Heart right ventricle (tissue), 16 donors: ENCODE measurements at places on chromosomes 2 and 18.

GRCh38 chr18:13006531-13007247 is 15.5 kb downstream of the CEP192 start:
- DNase-seq, result no peak

- no peak for DNase-seq
Observed at GRCh38 chr2:136051725-136052048, 66.3 kb upstream of the DARS1 start.

- no peak for DNase-seq
Observed at GRCh38 chr2:7242189-7242867, 325.1 kb downstream of the RNF144A start.

DNA sequence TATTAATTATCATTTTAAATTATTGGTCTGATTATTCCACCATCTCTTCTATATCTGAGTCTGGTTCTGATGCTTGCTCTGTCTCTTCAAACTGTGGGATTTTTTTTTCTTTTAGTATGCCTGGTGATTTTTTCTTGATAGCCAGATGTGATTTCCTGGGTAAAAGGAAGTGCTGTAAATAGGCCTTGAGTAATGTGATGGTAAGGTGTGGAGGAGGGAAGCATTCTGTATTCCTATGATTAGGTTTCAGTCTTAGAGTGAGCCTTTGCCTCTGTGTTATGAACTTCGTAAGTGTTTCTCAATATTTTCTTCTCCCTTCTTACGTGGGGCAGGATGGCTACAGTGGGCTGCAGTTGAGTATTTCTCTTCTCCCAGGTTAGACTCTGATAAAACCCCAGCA is 103.0 kb downstream of the EHBP1 start:
- DNase-seq, result no peak

- DNase-seq, result no peak
Observed at GRCh38 chr2:68216454-68217310, 35.6 kb downstream of the PPP3R1 start.

DNA sequence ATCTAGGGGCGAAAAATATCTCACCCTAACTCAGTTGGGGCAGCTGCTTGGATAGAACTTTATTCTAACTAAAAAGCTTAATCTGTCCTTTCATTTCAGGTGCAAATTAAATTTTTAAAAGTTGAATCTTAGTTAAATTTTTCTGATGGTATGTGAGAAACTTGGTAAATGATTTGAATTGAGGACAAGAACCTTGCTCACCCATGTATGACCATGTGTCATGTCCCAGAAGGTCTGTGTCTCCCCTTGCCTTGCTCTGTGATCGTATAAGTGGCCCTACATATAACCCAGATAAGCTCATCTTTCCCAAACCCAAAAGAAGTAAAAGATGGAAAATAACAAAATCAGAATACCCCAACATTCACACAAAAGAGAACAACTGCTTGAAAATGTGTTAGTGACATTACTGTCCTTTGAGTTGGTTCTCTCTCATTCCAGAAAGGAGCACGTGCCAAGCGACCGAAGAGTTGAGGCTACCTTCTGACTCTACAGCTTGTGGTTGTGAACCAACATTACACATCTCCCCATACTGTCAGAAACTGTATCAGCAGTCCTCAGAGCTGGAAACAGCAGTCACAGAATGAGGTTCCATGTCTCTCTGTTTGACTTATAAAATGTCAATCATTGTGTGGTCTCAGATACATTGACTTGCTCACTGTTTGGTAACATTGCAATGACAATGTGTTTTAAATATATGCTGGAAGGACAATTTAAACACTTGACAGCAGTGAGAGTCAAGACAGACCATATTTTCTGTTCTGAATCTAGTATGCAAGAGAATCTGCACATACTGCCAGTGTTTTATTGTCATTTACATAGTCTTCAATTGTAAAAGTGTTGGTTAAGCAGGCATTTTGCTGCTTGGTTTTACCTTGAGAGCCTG is 46.3 kb upstream of the TANK start:
- DNase-seq, result no peak

DNA sequence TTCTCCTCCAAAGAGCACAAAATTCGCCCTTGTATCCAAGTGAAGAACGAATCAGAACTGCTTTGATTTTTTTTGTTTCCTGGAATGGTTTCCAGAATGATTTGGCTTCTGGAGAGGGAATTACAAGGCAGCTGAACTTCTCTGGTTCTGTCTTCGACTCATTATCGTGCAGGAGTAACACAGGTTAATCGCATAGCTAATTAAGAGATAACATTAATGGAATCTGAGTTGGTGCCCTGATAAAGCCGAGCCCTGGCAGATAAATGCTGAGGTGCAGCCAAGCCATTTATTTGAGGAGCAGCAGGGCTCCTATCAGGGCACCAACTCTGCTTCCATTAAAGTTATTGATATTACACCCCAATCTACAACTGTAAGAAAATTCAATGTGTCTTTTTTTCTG is 433.7 kb downstream of the ZNF521 start:
- DNase-seq, result no peak

GRCh38 chr2:150882751-150883612 is 378.7 kb downstream of the RBM43 start:
- DNase-seq, result no peak

DNA sequence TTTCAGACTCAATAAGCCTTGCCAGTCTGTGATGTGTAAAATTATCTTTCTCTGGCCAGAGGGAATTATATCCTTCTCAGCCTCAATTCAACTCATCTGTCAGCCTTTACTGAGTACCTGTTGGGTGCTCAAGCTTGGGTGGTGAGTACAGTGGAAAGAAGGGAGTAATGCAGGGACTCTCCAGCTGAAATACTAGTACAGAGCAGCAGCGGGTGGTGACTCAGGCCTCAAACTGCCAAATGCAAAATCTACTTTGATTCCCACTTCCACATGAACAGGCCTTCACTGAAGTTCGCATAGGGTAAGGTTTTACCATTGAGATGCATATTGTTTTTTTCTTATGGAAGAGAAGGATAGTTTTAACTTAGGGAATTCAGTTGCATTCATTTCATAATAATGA is 326.8 kb downstream of the LRRTM1 start:
- no peak for DNase-seq

- DNase-seq, result no peak
Observed at GRCh38 chr2:15348045-15348444, 213.1 kb downstream of the NBAS start.

DNA sequence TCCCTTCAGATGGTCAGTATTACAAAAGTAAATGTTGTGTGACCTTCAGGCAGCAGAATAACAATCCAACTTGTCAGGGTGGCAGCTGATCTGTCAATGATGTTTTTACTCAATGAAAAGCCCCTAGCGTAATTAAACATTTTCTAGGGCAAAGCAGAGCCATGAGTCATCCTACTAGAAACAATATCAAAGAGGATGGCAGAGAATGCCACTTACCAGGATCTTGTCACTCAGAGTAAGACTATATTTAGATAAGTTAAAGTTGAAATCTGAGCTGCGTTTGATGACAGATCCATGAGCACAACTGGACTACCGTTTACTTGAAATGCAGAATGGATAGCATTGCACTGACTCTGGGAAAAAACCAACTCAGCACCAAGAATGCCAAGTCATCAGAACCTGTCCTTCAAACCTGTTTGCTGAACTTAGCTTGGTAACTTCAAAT is 612.6 kb upstream of the ACVR2A start:
- DNase-seq, result no peak

GRCh38 chr2:204024503-204024902 is 87.9 kb downstream of the ICOS start:
- no peak for DNase-seq

DNA sequence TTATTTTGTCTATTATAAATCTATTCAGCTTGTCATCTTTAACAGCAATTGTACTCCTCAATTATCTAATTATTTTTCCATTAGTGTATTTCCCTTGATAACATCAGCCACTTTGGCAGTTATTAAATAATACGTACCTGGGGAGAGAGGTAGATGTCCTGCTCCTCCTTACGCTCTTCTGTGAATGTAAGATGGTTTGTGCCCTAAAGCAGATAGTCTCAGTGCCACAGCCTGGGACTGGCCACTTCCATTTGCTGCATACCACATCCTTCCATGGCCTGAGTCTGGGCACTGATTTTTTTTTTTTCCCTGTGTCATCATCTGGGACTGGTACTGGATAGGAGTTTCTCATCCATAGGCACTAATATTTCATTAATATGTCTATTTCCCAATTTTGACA is 632.4 kb upstream of the LRRTM4 start:
- DNase-seq, result no peak
